ENCODE measurements at places on chromosomes 12 and 14. TPM values are rescaled to one million over a fixed set of nuclear protein-coding genes. Genes with fewer than 3 reads are reported as not detected.

P2RX2 gene
- not detected for total RNA-seq

TCL1A gene
- 0.31 TPM for total RNA-seq

SPIC gene
- total RNA-seq = 0.16 TPM

SLC7A8 gene
- total RNA-seq = 3.4 TPM

OASL gene
- total RNA-seq = 0.16 TPM

STYK1 gene
- 6.7 TPM for total RNA-seq

STRN3 gene
- 138 TPM for total RNA-seq

HOXC12 gene
- total RNA-seq = not detected

MFAP5 gene
- total RNA-seq = not detected

ZCCHC8 gene
- total RNA-seq = 31.7 TPM

KCNMB4 gene
- 67.2 TPM for total RNA-seq

ERBB3 gene
- 2.2 TPM for total RNA-seq

IQSEC3 gene
- total RNA-seq = 4.5 TPM

ABHD12B gene
- not detected for total RNA-seq

SLC17A8 gene
- 1.2 TPM for total RNA-seq

DUSP6 gene
- total RNA-seq = 34.5 TPM

SERPINA10 gene
- total RNA-seq = not detected

METTL1 gene
- total RNA-seq = 0.94 TPM

COCH gene
- total RNA-seq = 39.1 TPM

IGFBP6 gene
- total RNA-seq = 6.2 TPM

PTPRR gene
- total RNA-seq = 19.5 TPM

TRMT5 gene
- total RNA-seq = 22.6 TPM

TMEM253 gene
- not detected for total RNA-seq

DLGAP5 gene
- 4.5 TPM for total RNA-seq

GLIPR1L1 gene
- not detected for total RNA-seq

GPR162 gene
- total RNA-seq = 61.3 TPM

RTL1 gene
- not detected for total RNA-seq

SRRM4 gene
- total RNA-seq = 6.4 TPM

SLC10A1 gene
- not detected for total RNA-seq

GNB3 gene
- 0.94 TPM for total RNA-seq

TMEM132D gene
- total RNA-seq = 4.4 TPM

SMOC1 gene
- total RNA-seq = 18.6 TPM

MANSC4 gene
- total RNA-seq = 0.47 TPM

MYH6 gene
- total RNA-seq = not detected

OR6C2 gene
- total RNA-seq = not detected

IFNG-AS1 gene
- total RNA-seq = not detected

STON2 gene
- total RNA-seq = 38.8 TPM

REP15 gene
- 3.0 TPM for total RNA-seq

AP5M1 gene
- total RNA-seq = 29.0 TPM

SYCP3 gene
- total RNA-seq = 0.47 TPM

MORN3 gene
- 2.8 TPM for total RNA-seq

TOMM20L gene
- not detected for total RNA-seq

LUM gene
- 20.1 TPM for total RNA-seq

Data from occipital lobe (tissue), 3 donors.